Fibroblast of gingiva (primary cell): ENCODE measurements at places on chromosomes 1 and 21.

GRCh38 chr1:28027238-28027637 lies 61.2 kb downstream of the EYA3 start:
- DNase-seq, result no peak

DNA sequence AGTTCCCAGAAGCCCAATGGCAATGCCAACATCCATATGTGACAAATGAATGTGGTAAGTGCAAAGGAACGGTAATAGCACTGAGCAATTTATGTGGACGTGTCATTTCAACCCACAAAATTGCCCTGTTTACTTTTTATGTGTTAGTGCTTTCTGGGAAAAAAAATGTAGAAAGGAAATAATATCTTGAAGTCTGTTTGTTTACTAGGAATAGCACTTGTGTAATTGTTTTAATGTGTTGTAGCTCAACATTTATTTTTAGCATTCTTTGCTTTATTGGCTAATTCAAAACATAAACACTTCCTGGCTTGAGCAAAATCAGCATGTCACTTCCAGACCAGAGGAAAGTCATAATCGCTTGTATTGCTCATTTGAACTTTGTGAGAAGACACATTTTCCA lies 224.8 kb upstream of the KCNK2 start:
- peak; percentile 81 for DNase-seq

DNA sequence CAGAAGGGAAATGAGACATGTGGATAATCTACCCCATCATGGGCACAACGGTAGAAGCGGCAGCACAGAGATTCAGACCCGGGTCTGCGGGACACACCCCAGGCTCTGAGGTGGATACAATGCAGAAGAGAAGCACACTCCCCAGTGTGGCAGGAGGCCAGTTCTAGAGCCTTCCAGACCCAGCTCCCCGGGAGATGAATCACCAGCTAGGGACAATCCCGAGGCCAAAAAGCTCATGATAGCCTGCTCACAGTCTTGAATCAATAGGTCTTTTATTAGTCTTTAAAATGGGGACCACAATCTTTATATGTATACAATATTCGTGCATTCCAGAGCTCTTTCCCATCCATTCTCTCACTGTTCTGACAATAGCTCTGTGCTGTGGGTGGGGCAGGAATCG lies 57.3 kb upstream of the DIRAS3 start:
- no peak for DNase-seq

GRCh38 chr1:228777236-228777635 lies 42.0 kb downstream of the RHOU start:
- no peak for DNase-seq

- DNase-seq, result peak; percentile 25
These were observed 83.3 kb downstream of the LACTBL1 start for GRCh38 chr1:22889213-22889827.

- DNase-seq, result no peak
These were observed 1.4 kb downstream of the PSEN2 start for GRCh38 chr1:226871636-226872327.

DNA sequence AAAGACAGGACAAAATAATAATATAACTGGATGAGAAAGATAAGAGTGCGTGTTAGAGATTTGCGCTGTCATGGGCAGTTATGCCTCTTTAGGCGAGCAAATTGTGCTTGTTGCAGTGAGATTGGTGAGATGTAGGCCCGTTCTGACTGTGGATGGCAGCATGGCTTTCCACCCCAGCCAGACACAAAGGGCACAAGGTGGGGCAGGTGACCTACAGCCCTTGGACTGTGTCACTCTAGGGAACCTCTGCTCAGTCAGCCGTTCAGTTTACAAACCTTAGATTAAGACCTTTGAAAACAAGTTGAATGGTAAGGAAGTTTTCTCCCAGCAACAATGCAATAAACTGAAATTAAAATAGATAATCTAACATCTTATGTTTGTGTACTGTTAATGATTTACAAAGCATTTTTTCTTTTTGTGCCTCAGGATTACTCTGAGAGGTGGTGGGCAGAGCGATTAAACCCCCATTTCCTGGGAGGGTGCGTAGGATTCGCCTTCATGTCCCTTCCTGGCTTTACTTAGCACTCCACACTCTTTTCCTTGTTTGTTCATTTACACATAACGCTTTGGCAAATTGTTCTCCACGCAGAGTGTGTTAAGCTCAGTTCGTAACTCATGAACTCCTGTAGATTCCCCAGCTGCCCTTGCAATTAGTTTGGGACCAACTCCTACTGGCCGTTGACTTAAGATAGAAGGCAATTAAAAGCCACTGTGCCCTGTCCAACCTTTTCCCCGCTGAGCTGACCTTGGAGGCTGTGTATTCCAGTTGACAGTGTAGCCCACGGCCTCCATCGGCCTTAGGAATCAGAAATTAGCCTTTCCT lies 58.1 kb upstream of the IGSF5 start:
- DNase-seq, result no peak

DNA sequence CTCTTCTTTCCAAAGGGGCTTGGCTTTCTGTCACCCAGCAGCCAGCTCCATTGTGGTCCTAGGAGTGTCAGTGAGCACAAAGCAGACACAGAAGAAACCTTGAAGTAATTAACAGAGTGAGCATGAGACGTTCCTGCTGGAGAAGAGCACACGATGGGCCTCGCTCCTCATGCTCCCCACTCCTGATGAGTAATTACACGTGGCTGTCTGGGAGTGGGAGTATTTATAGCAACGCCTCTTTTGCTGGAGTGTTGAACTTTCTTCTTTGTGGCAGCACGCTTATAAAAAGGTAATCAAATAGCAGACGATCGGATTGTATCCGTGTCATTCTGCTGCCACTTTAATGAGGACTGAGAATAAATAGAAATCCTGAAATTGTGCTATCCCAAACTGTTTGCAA lies 185.8 kb downstream of the CAMTA1 start:
- DNase-seq, result no peak

GRCh38 chr1:211480941-211481545 lies 10.9 kb downstream of the RD3 start:
- no peak for DNase-seq

- DNase-seq, result peak; percentile 54
These were observed 193.3 kb upstream of the SNX7 start for GRCh38 chr1:98468111-98468717.

DNA sequence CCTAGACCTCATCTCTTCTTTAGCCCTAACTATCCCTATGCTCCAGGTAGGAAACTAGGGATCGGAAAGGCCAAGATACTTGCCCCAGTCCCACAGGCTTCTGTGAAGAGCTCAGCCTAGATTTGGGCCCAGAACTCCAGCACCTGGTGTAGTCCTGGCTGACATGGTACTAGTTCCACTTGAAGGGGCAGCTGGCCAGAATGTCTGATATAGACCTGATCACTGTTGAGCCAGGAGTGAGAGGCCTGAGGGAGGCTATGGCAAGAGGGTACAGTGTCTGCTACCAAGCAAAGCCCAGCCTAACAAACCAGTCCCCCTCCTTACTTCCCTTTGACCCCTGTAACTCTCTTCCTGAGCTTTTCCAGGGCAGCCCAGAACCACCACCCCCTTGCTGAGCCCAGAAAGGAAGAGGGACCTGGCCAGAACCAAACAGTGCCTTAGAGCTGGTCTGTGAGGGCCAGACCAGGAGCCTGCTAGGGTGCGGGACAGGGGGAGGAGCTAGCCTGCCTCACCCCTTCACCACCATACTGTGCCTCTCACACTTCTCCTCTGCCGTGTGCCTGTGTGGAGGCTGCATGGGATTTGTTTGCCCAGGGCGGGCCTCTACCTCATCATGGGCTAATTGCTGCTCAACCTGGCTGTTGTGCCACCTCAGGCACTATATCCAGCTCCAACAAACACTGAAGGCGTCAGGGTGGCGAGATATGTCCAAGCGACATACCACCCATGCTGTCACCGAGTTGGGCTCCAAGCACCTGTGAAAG lies 10.9 kb downstream of the POMGNT1 start:
- no peak for DNase-seq

GRCh38 chr1:246435421-246436041 lies 71.5 kb downstream of the SMYD3 start:
- DNase-seq, result peak; percentile 55

DNA sequence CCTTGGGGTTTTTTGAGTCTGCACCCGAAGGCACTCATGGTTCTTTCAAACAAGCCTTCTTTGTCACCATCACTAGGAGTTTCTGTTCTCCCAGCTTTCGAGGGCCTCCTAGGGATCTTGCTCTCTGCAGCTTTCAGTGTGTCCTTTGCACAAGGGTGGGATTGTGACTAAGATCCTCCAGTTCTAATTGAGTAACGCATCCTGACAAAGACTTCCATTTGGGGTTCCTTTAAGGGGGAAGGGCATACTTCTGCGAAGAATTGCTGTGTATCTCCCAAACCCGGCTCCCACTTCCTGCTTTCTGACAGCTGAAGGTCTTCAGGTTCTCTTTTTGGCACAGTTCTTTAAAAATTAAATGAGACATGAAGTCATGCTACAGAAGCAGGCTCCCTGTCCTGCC lies 139.4 kb downstream of the EDEM3 start:
- no peak for DNase-seq
